ENCODE measurements at places on chromosomes 6 and 20. TPM values are rescaled to one million over a fixed set of nuclear protein-coding genes. Genes with fewer than 3 reads are reported as not detected.
A peak's percentile ranks its signal among the peaks of the same experiment; 100 is the strongest.

Gene MYO6
- total RNA-seq, result 59.2 TPM

Gene ZNF831
- total RNA-seq, result 1.0 TPM

Gene MARCKS
- total RNA-seq, result 140 TPM

Gene MCHR2
- total RNA-seq, result not detected

Gene WFDC12
- total RNA-seq, result 2.1 TPM

Gene MUC21
- total RNA-seq, result 0.40 TPM

Gene MUCL3
- 0.51 TPM for total RNA-seq

Gene ADTRP
- total RNA-seq, result 8.0 TPM

Gene SYCP2
- 6.7 TPM for total RNA-seq

Gene KIAA0408
- total RNA-seq, result 28.7 TPM

Gene ARMC2
- 11.7 TPM for total RNA-seq

Gene WRNIP1
- total RNA-seq, result 48.6 TPM

Gene SIRPD
- 0.86 TPM for total RNA-seq

DNA sequence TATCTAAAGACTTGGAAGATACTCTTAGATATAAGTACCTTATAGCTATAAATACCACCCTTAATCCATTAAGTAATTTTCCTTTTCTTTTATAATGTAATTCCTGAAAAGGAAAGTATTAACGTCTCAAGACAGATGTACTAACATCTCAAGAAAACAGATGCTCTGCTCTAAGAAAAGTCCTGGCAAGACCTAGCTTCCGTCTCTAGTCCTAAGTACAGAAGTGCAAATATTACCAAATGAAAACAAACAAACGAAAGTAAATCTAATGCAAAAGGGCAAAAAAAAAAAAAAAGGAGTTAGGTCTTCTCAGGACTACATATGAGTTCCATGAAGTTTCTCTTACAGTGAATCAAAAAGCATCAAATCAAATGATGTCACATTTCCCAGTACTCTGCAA, 106.8 kb upstream of the PDE10A start:
- no peaks in the 10 kb centered on the region for H3K27me3 ChIP-seq
- H3K36me3 ChIP-seq, result no peaks in the 10 kb centered on the region
- H3K4me1 ChIP-seq, result no peaks in the 10 kb centered on the region
- no peak overlapping the region for H3K27ac ChIP-seq
- peak; percentile 34 for DNase-seq

DNA sequence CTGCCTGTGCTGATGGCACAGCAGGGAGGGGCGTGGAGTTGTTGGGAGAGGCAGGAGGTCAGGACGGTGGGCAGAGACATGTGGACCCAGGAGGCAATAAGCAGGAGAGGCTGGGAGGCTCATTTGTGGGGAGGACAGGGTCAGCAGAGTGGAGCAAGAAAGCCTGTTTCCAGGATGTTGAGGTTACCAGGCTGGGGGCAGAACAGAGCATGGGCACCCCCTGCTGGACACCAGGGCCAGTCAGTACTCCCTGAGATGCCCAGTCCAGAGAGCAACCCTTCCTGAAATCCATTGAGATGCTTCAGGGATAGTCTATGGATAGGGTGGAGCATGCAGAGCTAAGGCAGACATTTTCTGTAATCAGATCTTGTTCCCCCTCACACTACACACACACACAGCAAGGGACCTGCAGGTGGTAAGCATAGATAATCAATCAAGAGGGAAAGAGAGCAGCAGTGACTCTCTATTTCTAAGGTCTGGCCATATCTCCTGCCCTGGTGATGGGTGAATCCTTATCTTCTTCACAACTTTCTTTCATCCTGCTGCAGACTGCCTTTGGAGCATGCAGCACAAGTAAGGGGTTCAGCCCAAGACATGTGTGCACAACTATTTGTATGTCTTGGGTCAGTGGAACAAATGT, 41.7 kb downstream of the MOCS1 start:
- peaks cover 3% of the 10 kb centered on the region for H3K4me1 ChIP-seq
- no peak overlapping the region for H3K27ac ChIP-seq
- H3K4me3 ChIP-seq, result no peak overlapping the region
- H3K27me3 ChIP-seq, result no peaks in the 10 kb centered on the region
- DNase-seq, result peak; percentile 64

DNA sequence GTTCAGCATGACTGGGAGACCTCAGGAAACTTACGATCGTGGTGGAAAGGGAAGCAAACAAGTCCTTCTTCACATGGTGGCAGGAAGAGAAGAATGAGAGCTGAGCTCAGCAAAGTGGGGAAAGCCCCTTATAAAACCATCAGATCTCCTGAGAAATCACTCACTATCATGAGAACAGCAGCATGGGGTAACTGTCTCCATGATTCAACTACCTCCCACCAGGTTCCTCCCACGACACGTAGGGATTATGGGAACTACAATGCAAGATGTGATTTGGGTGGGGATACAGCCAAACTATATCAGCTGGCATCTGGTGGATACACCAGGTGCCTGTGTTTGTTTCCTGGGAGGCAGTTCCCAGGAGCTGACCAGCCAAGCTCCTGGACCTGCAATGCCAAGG, 4.9 kb downstream of the DDO start:
- H3K27me3 ChIP-seq, result no peaks in the 10 kb centered on the region
- H3K36me3 ChIP-seq, result no peaks in the 10 kb centered on the region
- no peak for DNase-seq
- no peak overlapping the region for H3K27ac ChIP-seq

DNA sequence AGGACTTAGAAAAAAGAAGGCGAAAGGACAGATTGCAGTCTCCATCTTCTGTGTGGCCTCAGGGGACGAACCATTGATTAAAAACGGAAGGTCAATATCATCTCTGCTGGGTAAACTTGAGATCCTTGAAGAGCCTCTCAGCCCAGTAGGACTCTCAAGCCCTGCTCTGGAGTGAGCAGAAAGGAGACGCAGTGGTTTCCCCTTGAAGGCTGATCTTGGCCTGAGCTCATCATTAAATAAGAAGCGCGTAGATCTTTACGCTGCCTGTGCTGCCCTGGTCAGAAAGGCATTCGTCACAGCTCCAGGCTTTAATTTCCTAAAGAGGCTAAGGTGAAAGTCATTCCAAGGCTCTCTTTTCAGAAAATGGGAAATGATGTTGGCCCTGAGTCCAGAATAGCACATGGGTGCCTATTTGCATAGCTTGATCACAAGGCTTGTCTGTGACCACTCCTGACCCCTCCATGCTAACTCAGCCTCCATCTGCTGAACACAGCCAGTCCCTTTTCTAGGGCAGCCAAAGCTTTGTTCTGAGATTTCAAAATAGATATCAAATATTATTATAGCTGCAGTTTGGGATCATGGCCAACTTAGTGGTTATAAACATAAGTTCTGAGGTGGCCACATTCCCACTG, 29.3 kb upstream of the XRN2 start:
- no peaks in the 10 kb centered on the region for H3K36me3 ChIP-seq
- no peak overlapping the region for H3K27ac ChIP-seq
- H3K27me3 ChIP-seq, result no peaks in the 10 kb centered on the region
- no peaks in the 10 kb centered on the region for H3K4me1 ChIP-seq
- no peak overlapping the region for H3K4me3 ChIP-seq

DNA sequence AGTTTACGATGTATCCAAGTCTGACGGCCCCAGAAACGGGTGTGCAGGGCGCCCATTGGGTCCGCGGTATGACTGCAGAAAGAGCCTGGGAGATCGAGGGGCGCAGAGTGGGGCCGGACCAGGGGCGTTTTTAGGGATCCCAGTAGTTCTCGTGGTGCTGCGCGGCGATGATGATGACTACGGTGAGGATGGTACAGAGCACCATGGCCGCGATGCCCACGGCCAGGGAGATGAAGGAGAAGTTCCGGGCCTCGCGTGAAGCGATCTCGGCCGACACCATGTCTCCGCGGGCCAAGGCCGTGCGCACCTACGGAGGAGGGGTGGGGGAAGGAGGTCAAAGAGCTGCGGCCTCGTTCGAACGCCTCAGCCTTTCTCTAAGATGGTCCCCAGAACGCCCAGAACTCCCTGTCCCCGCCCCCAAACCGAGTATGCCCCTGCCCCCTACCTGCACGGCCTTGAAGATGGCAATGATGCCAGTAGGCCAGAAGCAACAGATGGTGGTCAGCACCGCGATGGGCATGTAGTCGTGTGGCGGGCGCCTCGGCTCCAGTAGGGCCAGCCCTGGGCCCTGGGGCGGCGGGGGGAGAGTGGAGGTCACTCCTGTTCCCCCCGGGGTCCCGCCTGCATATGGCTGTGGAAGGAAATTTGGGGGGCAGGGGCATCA, 2.5 kb downstream of the PRRT1 start:
- no peak overlapping the region for H3K27ac ChIP-seq
- no peaks in the 10 kb centered on the region for H3K36me3 ChIP-seq
- DNase-seq, result no peak
- no peak overlapping the region for H3K4me3 ChIP-seq
- H3K4me1 ChIP-seq, result peaks cover 22% of the 10 kb centered on the region
- peaks cover 55% of the 10 kb centered on the region for H3K27me3 ChIP-seq

DNA sequence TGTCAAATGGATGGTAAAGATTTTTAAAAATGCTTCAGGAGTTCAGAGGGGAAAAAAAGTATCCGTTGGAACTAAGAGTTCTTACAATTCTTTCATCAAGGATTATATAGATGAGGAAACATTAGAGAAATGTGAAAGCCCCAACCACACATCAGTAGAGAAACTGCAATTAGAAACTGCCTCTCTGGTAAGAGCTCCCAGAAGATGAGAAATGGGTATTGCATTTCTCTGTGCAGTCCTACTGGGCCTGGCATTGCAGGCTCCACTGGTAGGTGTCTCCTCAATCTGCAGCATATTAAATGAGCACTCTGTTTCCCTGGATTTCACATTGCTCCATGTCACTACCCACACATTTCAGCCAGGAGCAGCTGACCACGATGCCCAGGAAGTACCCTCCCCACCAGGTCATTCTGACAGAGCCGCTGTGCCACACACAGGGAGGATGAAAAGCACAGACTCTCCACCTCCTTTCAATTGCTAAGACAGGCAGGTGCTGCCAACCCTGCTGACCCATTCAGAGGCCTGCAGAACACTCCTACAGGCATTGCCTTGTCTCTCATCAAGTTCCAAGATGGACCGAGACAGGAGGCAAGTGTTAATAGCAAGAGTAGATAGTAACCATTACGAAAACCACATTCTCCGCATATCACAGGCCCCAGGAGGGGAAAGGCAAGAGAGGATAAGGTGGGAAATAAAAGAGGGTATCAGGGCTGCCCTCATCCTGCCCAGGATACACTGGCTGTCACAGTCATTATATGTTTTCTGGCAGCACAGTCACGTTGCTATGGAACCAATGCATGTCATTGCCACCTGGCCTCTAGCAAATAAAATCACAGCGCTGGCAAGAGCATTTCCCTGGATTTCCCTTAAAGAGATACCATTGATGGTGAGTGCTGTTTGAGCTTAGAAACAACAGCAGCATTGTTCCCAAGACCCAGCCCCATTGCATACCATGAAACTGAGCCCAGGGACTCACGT, 241.7 kb downstream of the ATXN1 start:
- peaks cover 10% of the 10 kb centered on the region for H3K36me3 ChIP-seq
- H3K4me1 ChIP-seq, result no peaks in the 10 kb centered on the region
- DNase-seq, result no peak
- H3K27ac ChIP-seq, result no peak overlapping the region
- H3K27me3 ChIP-seq, result no peaks in the 10 kb centered on the region
- no peak overlapping the region for H3K4me3 ChIP-seq

DNA sequence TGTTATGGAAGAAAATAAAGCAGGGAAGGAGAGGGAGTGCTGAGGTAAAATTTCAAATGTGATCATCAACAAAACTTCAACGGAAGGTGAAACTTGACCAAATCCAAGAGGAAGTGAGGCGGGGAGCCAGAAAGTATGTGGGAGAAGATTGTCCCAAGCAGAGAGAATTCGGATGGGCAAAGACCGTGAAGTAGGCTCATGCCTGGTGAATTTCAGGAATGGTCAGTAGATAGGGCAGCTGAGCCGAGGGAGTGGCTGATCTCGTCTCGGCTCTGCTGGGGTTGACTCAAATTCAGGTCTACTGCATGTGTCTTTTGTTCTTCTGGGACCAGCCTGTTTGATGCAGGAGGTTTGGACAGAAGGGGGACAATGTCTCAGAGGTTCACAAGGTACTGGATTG, 7.0 kb upstream of the CSNK2A1 start:
- no peak overlapping the region for H3K4me3 ChIP-seq
- no peaks in the 10 kb centered on the region for H3K4me1 ChIP-seq
- H3K36me3 ChIP-seq, result no peaks in the 10 kb centered on the region
- no peak overlapping the region for H3K27ac ChIP-seq
- DNase-seq, result no peak
- H3K27me3 ChIP-seq, result peaks cover 18% of the 10 kb centered on the region

GRCh38 chr6:292506-293192, 362 bp downstream of the DUSP22 start:
- peak overlapping the region; percentile 97 for H3K27ac ChIP-seq
- H3K4me3 ChIP-seq, result peak overlapping the region; percentile 57
- H3K27me3 ChIP-seq, result no peaks in the 10 kb centered on the region
- peak; percentile 63 for DNase-seq
- H3K36me3 ChIP-seq, result no peaks in the 10 kb centered on the region

GRCh38 chr6:36912030-36912454, 26.3 kb downstream of the C6orf89 start:
- no peak overlapping the region for H3K27ac ChIP-seq
- peaks cover 11% of the 10 kb centered on the region for H3K36me3 ChIP-seq
- H3K4me3 ChIP-seq, result no peak overlapping the region
- H3K4me1 ChIP-seq, result peaks cover 4% of the 10 kb centered on the region

- no peak for DNase-seq
- no peaks in the 10 kb centered on the region for H3K36me3 ChIP-seq
- no peak overlapping the region for H3K27ac ChIP-seq
- no peaks in the 10 kb centered on the region for H3K27me3 ChIP-seq
Observed at GRCh38 chr20:32796383-32796948, 23.3 kb upstream of the MAPRE1 start.

DNA sequence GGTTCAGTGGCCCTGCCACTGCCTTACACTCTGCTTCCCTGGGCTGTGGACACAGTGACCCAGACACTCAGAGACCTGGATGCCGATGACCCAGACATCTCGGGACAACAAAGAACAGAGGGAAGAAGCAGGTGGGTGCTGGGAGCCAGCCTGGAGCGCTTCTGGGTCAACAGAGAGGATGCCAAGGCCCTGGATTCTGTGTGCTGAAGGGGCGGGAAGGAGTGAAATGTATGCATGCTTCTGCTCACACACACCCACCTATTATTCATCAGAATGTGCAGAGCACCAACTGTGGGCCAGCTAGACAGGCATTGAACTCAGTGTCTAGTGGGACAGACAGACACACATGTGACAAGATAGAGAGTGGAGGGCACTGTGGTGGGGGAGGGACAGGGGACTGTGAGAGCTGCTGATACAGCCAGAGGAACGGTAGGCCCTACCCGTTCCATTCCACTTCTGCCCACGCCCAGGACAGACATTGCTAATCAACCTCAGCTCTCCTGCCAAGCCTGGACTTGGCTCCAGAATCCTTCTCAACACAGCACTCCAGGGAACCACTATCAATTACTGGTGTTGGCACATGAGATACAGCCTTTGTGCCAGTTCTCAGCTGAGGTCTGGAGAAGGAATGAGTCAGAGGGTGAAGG, 20.2 kb downstream of the KCNK15 start:
- H3K4me3 ChIP-seq, result no peak overlapping the region
- H3K4me1 ChIP-seq, result no peaks in the 10 kb centered on the region
- H3K36me3 ChIP-seq, result no peaks in the 10 kb centered on the region
- DNase-seq, result no peak
